Diencephalon (tissue), 1 donor: ENCODE measurements at places on chromosomes 12 and 14. TPM values are rescaled to one million over a fixed set of nuclear protein-coding genes. Genes with fewer than 3 reads are reported as not detected.

Gene SSTR1
- 14.3 TPM for total RNA-seq

Gene RERGL
- 1.8 TPM for total RNA-seq

Gene SARNP
- 75.2 TPM for total RNA-seq

Gene KCNC2
- total RNA-seq = 41.5 TPM

Gene TBK1
- 31.4 TPM for total RNA-seq

Gene NRIP2
- total RNA-seq = 0.23 TPM

Gene PGF
- 2.8 TPM for total RNA-seq

Gene AGAP2
- total RNA-seq = 55.6 TPM

Gene OR6C2
- not detected for total RNA-seq

Gene KSR2
- total RNA-seq = 7.2 TPM

Gene CISTR
- total RNA-seq = not detected

Gene SALL2
- 30.4 TPM for total RNA-seq

Gene REM2
- total RNA-seq = 5.5 TPM

Gene SLC24A4
- 4.2 TPM for total RNA-seq

Gene RTN1
- 936 TPM for total RNA-seq

Gene KIF26A
- 9.2 TPM for total RNA-seq

Gene ANKS1B
- total RNA-seq = 298 TPM

Gene CTSG
- 1.6 TPM for total RNA-seq

Gene TAS2R8
- total RNA-seq = 0.69 TPM

Gene SELPLG
- 2.8 TPM for total RNA-seq

Gene GDF3
- total RNA-seq = not detected

Gene RBP5
- total RNA-seq = 0.46 TPM

Gene AREL1
- total RNA-seq = 64.4 TPM

Gene ADAM21
- 0.69 TPM for total RNA-seq

Gene TAS2R7
- total RNA-seq = 0.69 TPM

Gene NDUFB1
- 274 TPM for total RNA-seq

Gene FAM181A
- total RNA-seq = 6.7 TPM

Gene PIANP
- total RNA-seq = 4.4 TPM

Gene C3AR1
- total RNA-seq = 3.2 TPM

Gene KRT78
- not detected for total RNA-seq

Gene SLC17A8
- total RNA-seq = 10.1 TPM

Gene SLC6A15
- 82.8 TPM for total RNA-seq

Gene KCNK13
- 3.0 TPM for total RNA-seq

Gene CHST11
- total RNA-seq = 21.5 TPM

Gene CCDC77
- total RNA-seq = 15.2 TPM

Gene PAX9
- total RNA-seq = not detected

Gene PTPRQ
- total RNA-seq = 2.5 TPM

Gene TBX5
- not detected for total RNA-seq

Gene ASIC1
- total RNA-seq = 31.1 TPM

Gene CELA1
- total RNA-seq = not detected

Gene AQP6
- total RNA-seq = 0.46 TPM

Gene FAM186B
- not detected for total RNA-seq

Gene OR11H12
- total RNA-seq = not detected

Gene AMN
- total RNA-seq = 0.23 TPM

Gene CLEC4D
- total RNA-seq = not detected

Gene GARIN6
- total RNA-seq = not detected

Gene PTPN6
- 5.8 TPM for total RNA-seq

Gene INHBE
- not detected for total RNA-seq

Gene CBX5
- 201 TPM for total RNA-seq

Gene SLC7A8
- total RNA-seq = 14.8 TPM

Gene CD163
- total RNA-seq = 2.5 TPM

Gene HDAC7
- 6.5 TPM for total RNA-seq

Gene CFAP251
- total RNA-seq = 12.9 TPM

Gene CLEC1B
- total RNA-seq = not detected

Gene CMKLR1
- 2.8 TPM for total RNA-seq

Gene APOF
- not detected for total RNA-seq
